ENCODE measurements at places on chromosomes 16 and 17. TPM values are rescaled to one million over a fixed set of nuclear protein-coding genes. Genes with fewer than 3 reads are reported as not detected.

Gene KRTAP17-1
- total RNA-seq = not detected

Gene BIRC5
- 69.5 TPM for total RNA-seq

Gene PMFBP1
- total RNA-seq = 0.49 TPM

Gene ADAD2
- total RNA-seq = not detected

Gene CLEC3A
- not detected for total RNA-seq

Gene NUDT16L1
- 24.7 TPM for total RNA-seq

Measured in foreskin keratinocyte (primary cell).